ENCODE measurements at places on chromosomes 3 and 15.

- no peak for DNase-seq
These were observed 8.2 kb downstream of the NDUFB4 start for GRCh38 chr3:120604382-120604781.

DNA sequence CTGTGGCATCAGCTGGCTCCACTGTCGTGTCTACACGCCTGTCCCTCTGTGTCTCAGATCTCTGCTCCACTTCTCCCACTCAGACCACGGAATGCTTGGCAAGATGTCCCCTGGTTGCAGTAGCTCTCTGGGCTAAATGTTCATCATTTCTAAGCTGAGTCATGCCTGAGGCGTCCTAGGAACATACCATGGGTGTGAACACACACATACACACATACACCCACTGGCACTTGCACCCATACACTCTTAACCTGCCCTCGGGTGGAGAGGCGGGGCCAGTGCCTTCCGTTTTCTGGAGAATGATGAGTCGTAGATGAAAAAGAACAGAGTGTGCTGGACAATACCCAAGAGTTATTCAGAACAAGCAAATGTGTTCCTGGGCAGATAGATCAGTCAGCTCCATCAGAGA is 72.4 kb downstream of the SENP2 start:
- DNase-seq, result no peak

DNA sequence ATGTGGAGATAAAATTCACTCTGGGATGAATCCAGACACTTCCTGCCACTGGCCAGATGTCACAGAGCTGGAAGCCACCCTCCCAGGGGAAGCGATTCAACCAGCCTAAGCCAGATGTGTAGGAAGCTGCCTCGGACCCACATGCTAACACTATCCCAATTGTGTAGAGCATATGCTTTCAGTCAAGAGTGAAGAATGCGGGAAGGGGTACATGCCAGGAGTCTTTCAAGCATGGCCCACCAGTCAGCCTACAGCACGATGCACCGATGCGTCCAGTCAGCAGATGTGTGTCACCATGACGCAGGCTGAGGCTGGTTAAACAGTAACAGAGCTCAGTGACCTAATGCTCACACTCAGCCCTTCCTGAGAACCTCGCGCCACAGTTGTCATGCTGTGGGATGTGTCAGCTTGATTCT is 38.8 kb upstream of the BNC1 start:
- DNase-seq, result no peak

- no peak for DNase-seq
These were observed 373.4 kb downstream of the NLGN1 start for GRCh38 chr3:173770796-173771573.

- DNase-seq, result no peak
These were observed 993.2 kb downstream of the NTRK3 start for GRCh38 chr15:87263296-87263695.

GRCh38 chr3:29758108-29758433 is 477.2 kb downstream of the RBMS3 start:
- no peak for DNase-seq

DNA sequence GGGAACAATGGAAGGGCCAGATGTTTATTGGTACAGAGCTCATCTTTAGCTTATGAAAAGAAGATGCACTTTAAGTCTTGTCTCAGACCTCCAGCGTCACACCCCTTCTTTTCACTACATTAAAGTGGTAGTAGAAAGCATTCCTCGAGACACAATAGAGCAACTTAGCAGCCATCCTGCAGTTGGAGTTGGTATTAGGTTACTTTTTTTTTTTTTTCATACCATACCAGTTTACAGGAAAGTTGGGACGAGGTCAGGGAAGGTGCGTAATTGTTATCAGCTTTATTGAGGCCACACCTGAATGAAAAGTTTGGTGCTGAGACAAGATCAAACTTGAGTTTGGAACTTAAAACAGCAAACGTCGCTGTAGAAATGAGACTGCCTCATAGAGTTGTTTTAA is 203.8 kb downstream of the SOX2 start:
- no peak for DNase-seq

DNA sequence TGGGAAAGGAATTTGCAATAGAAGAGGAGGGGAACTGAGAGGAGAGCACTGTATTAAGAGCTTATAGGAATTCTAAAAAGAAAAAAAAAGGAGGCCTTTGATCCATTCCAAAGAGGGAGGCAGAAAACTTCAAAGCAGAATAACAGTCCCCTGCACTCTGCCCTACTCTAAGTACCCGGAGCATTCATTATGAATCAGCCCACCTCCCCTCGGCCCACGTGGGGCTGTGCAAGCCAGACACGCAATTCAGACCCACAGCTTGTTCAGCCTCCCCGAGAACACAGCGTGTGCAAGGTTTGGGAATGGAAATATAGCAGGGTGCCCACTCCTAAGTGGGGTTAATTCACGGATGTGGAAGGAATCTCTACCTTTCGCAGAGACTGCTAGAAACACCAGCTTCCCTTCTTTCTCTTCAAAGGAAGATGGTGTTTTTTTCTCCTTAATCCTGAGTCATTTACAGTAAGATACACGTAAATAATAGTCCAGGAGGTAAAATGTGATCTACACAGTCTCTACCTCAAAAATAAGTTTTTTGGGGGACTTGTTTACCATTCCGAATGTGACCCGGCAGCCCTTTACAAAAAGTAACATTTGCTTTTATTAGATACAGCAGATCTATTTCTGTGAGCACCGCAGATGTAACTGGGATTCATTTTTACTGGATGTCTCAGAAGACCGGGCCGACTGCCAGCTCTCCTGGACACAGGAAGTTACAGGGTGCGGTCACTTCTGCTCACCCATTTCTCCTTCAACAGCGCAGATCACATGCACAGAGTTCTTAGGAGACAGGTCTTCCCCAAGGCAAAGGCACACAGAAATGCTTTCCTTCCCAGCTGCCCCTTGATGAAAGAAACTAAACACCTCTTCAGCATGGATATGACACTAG is 768.5 kb upstream of the CFAP20DC start:
- DNase-seq, result no peak

GRCh38 chr15:48242015-48242414 is 35.9 kb downstream of the SLC12A1 start:
- DNase-seq, result no peak

DNA sequence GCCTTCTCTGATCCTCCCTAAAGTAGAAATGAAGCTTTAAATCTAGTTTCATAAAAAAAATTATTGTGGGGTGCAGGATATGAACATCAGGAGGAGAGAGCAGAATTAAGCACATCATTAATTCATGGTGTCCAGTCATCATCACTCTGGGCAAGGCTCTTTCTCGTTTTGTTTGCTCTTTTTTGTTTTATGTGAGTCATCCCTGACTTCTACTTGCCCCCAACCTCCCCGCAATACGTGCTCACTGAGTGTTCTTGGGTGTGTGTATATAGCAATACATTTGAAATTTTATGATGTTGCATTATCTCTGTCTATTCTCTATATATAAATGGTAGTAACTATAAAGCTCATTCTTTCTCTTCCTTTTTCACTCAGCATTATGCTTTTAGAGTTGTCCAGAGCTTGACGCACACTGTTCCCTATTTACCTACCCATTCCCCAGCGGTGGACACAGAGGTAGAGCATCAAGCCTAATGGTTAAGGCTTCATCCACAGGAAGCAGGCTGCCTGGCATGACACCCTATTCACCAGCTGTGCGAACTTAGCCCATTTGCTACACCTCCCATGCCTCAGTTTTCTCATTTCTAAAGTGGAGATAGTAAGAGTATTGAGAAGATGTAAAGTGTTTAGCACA is 72.3 kb downstream of the CD200R1L start:
- no peak for DNase-seq

GRCh38 chr15:77615472-77615871 is 17.2 kb downstream of the LINGO1 start:
- no peak for DNase-seq

DNA sequence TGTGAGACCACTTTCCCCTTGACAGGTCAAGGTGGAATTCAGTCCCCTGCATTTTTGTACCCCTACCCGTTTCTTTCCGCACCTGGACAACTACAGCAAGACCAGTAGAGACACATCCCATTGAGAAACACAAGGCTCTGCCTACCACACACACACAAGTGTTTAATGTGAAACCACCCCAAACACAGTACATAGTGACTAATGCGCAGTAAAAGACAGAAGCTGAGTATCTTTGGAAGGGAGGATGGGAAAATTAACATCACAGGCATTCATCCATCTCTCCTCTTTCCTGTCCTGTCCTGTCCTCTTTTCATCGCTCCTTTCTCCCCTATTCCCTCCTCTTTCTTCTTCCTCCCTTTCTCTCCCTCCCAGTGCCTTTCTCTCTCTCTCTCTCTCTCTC is 64.8 kb downstream of the SCN11A start:
- DNase-seq, result no peak

GRCh38 chr15:74041311-74041756 is 41.0 kb downstream of the GOLGA6A start:
- DNase-seq, result no peak

DNA sequence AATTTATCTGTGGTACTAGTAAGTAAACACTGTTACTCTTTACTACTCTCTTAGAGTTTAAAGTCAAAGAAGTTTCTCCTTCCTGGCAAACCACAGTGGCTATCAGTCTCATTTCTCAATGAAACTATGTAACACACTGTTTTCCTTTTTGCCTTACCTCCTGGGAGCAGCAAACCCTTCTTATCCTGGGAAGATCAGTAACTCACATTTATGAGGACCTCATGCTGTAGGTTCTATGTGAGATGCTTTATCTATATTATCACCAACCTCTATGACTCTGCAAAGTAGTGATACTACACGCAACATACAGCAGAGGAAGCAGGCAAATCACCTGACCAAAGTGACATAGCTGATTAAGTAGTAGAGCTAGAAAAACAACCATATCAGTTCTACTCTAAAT is 35.3 kb downstream of the PBRM1 start:
- no peak for DNase-seq

- no peak for DNase-seq
These were observed 581.4 kb upstream of the TBL1XR1 start for GRCh38 chr3:177778633-177779032.

DNA sequence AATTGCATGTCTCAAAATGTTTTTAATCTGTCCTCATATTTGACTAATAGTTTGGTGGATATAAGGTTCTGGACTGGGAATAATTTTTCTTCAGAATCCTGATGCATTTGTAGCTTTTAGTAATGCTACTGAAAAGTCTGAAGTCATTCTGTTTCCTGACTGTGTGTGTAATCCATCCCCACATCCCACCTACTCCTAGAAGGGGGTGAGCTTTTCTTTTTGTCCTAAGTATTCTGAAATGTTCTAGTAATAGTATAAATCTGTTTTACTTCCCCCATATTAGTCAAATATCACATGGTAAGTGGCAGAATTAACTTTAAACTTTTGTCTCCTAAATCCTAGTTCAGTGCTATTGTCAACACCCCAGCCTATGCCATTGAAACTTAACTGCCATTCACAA is 162.8 kb downstream of the GREM1 start:
- DNase-seq, result no peak

DNA sequence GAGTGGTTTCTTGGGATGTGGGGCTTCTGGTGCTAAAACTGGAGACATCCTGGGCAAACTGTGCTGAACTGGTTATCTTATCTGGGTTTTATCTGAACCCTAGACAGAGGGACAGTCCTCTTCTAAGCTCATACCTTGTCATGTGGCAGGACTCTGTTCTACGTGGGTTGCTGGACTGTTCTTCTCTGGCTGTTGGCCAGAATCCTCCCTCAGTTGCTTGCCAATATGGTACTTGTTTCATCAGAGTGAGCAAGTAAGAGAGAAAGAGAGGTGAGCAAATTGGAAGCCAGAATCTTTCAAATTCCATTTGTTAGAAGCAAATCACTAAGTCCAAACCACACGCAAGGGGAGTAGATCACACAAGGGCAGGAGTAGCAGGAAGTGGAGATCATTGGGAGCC is 291.5 kb upstream of the TBL1XR1 start:
- no peak for DNase-seq

DNA sequence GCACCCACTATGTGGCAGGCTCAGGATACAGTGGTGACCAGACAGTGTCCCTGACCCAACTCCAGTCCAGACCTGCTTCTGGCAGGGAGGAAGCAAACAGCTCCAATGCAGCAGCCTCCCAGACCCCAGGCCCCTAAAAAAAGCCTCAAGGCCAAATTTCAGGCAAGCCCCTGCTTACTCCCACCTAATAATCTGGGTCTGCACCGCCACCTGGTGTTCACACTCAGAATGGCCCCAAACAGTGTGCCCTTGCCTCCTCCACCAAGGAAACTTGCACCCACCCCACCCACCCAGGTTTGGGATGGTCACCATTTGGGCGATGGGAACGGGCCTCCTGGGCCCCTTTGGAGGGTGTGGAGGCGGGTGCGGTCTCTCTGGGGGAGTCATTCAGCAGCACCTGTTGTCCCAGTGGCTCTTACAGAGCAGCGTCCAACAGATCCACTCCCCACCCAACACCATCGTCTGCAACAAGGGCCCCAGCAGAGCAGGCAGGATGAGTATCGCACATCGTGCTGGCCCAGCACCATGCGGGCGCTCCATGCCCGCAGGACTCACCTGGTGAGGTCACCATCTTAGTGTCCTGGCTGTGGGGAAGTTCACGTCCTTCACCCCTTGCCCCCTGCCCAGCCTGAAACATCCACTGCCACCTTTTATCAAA is 17.3 kb downstream of the C3orf18 start:
- peak; percentile 24 for DNase-seq

GRCh38 chr3:109023656-109024254 is 70.1 kb upstream of the GUCA1C start:
- DNase-seq, result peak; percentile 37

- no peak for DNase-seq
These were observed 2.2 kb downstream of the IGF1R start for GRCh38 chr15:98650417-98651035.

DNA sequence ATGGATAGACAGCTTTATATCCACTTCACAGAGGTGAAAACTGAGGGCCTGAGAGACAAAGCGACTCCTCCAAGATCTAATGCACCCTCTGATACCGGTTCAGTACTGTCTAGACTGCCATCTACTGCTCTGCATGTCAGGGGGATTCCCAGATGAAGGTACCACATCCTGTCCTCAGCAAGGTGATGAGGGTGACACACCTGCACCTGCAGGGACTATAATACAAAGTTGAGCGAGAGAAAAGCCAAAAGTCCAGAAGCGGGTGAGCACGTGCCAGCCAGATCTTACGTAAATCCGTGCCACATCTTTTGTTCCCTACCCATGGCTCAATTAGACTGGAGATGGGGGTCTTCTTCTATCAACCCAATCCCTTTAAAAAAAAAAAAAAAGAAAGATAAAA is 32.4 kb upstream of the HES1 start:
- DNase-seq, result no peak

All from NCI-H1694 treated with DMSO at 0.1 percent for 48 hours (cell line).